Cardiac ventricle fibroblast (primary cell): ENCODE measurements at places on chromosomes 12 and 14. TPM values are rescaled to one million over a fixed set of nuclear protein-coding genes. Genes with fewer than 3 reads are reported as not detected.

Gene CLEC7A
- not detected in 2 replicates for total RNA-seq

Gene DEPDC4
- not detected in 2 replicates for total RNA-seq

Gene GARIN6
- total RNA-seq = not detected in 2 replicates

Gene FLVCR2
- 3.7 and 4.6 TPM in 2 replicates for total RNA-seq

Gene RFX4
- total RNA-seq = not detected in 2 replicates

Gene BIN2
- not detected in 2 replicates for total RNA-seq

Gene ASB2
- total RNA-seq = not detected in 2 replicates

Gene C3AR1
- 0.25 TPM in 1 of 2 replicates, not detected in the other for total RNA-seq

Gene PIK3C2G
- total RNA-seq = not detected in 2 replicates

Gene SSTR1
- 0.73 and 1.7 TPM in 2 replicates for total RNA-seq

Gene PARP2
- 6.4 and 11.6 TPM in 2 replicates for total RNA-seq

Gene CCDC196
- not detected in 2 replicates for total RNA-seq

Gene RIN3
- 6.1 and 7.9 TPM in 2 replicates for total RNA-seq

Gene MMP17
- total RNA-seq = 6.9 and 8.9 TPM in 2 replicates

Gene OR4K2
- not detected in 2 replicates for total RNA-seq

Gene CD69
- not detected in 2 replicates for total RNA-seq

Gene SLCO1A2
- total RNA-seq = not detected in 2 replicates

Gene CLEC1A
- 0.25 and 2.4 TPM in 2 replicates for total RNA-seq

Gene KRT72
- total RNA-seq = not detected in 2 replicates

Gene TRPV4
- total RNA-seq = 2.6 TPM in 2 replicates

Gene DNAI7
- 0.12 and 0.54 TPM in 2 replicates for total RNA-seq

Gene HSPA2
- 3.6 and 4.0 TPM in 2 replicates for total RNA-seq

Gene PTPRQ
- total RNA-seq = 0.06 and 0.10 TPM in 2 replicates

Gene BDKRB1
- 0.12 and 0.59 TPM in 2 replicates for total RNA-seq

Gene RNFT2
- 0.78 and 3.2 TPM in 2 replicates for total RNA-seq

Gene HVCN1
- total RNA-seq = 0.88 and 1.5 TPM in 2 replicates

Gene SERPINA9
- total RNA-seq = not detected in 2 replicates

Gene STON2
- 0.25 and 0.39 TPM in 2 replicates for total RNA-seq

Gene AQP2
- 0.31 TPM in 1 of 2 replicates, not detected in the other for total RNA-seq

Gene MIPOL1
- total RNA-seq = 3.7 and 5.0 TPM in 2 replicates

Gene RECQL
- total RNA-seq = 27.1 and 30.1 TPM in 2 replicates

Gene ZFP36L1
- 179 and 195 TPM in 2 replicates for total RNA-seq

Gene KRT86
- total RNA-seq = not detected in 2 replicates

Gene MAP3K9
- total RNA-seq = 0.06 TPM in 1 of 2 replicates, not detected in the other

Gene ART4
- total RNA-seq = 12.4 and 15.6 TPM in 2 replicates

Gene CISTR
- not detected in 2 replicates for total RNA-seq

Gene ACRBP
- 0.10 and 0.31 TPM in 2 replicates for total RNA-seq

Gene SRRM4
- total RNA-seq = not detected in 2 replicates

Gene LPAR5
- total RNA-seq = not detected in 2 replicates

Gene GNS
- total RNA-seq = 114 and 131 TPM in 2 replicates

Gene MGP
- 4,519 and 5,324 TPM in 2 replicates for total RNA-seq

Gene KIF26A
- not detected in 2 replicates for total RNA-seq

Gene TAS2R30
- 0.59 and 1.8 TPM in 2 replicates for total RNA-seq

Gene CD163
- not detected in 2 replicates for total RNA-seq

Gene DAO
- total RNA-seq = not detected in 2 replicates

Gene CNIH1
- 294 and 306 TPM in 2 replicates for total RNA-seq
